ENCODE measurements at places on chromosomes 6 and 20. TPM values are rescaled to one million over a fixed set of nuclear protein-coding genes. Genes with fewer than 3 reads are reported as not detected.

Gene PAQR8
- 3.5 TPM for total RNA-seq

Gene TMEM74B
- total RNA-seq, result 0.39 TPM

Gene KIF25
- not detected for total RNA-seq

Gene MYLIP
- total RNA-seq, result 1.1 TPM

Gene COL11A2
- 0.08 TPM for total RNA-seq

Gene APOBEC2
- total RNA-seq, result not detected

Gene RAET1L
- total RNA-seq, result 1.1 TPM

Gene NR2E1
- total RNA-seq, result not detected

Gene TBXT
- not detected for total RNA-seq

Gene BMP2
- 5.6 TPM for total RNA-seq

Gene SSTR4
- total RNA-seq, result not detected

Gene RAD21L1
- total RNA-seq, result not detected

Gene SRMS
- total RNA-seq, result 0.39 TPM

Data from hair follicular keratinocyte (primary cell).